ENCODE measurements at places on chromosomes 7 and 10.

DNA sequence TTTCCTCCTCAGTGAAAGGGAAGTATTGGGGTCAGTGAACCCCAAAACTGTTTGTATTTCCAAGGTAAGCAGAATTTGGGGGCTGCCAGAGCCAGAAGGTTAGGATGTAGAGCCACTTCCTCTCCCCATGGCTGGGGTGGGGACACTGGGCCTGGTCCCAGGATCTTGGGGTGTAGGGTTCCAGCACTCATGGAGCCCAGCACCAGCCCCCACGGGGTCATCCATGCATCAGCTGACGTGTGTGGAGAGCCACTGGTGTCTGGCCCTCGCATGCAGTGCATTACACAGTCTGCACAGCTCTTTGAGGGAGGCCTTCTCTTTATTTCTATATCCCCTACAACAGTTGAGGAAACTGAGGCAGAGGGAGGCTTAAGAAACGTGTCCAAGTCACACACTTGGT lies 91.4 kb downstream of the ZMIZ1 start:
- no peak for DNase-seq

GRCh38 chr7:142866361-142867096 lies 11.7 kb downstream of the EPHB6 start:
- DNase-seq, result no peak

DNA sequence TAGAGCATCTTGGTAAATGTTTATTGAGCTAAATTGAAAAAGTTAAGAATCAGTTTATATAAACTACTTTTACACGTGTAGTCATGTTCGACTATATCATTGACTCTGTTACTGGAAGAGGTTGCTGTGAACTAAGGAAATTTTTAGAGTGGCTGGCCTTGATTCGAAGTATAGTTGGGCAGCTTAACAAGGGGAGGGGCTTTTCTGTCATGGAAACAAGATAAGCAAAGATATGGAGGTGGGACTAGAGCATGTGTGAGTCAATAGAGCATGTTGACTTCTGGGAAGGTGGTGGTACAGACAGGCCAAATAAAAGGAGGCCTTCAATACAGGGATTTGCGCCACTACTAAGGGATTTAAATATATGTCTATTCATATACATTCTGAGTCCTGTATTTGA lies 7.6 kb downstream of the ATP5F1C start:
- no peak for DNase-seq

DNA sequence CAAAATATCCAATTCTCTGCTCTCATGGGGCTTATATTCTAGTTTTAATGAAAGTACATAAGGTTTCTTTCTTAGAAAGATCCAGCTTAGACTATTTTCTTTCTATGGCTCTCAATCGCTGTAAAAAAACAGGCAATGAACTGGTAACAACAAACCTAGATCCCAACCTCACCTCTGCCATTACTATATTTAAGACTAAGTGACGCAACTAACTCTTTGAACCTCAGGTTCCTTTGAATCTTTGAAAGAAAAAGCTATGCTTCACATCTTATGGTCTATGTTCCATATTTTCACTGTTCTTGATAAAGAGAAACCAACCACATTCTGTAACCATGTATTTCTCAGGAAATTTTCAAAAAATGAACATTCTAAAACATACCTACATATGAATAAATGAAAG lies 88.5 kb downstream of the ELAPOR2 start:
- DNase-seq, result no peak

DNA sequence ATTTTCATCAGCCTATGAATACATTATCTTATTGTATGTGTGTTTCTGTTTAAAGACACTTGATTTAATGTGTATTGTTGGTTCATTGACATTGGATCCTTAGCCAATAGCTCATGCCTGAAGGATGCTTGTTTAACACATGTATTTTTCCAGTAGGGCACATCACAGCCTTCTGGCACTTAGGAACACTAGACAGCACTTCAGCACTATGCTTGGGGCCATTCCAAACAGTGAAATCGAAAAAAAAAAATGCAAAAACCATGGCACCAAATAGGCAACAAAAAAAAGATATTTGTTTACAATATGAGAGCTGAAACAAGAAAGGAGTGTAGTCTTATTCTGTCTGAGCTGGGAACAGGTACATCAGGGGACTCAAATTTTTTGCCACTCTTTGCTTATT lies 262.8 kb downstream of the SLC25A13 start:
- DNase-seq, result no peak

DNA sequence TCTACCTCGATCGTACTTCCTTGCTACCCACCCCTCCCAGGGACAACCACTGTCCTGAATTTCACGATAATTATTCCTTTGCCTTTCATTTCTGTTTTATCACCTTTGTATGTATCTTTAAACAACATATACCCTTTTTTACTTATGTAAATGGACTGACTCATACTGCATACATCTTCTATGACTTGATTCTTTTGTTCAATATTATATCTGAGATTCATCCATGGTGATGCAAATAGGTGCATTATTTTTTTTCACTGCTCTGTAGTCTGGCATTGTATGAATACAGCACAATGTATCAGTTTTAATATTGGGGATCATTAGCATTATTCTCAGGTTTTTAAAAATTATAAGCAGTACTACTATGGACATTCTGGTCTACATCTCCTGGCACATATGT lies 69.4 kb downstream of the ABCC2 start:
- DNase-seq, result no peak

All from stimulated activated CD4-positive, alpha-beta T cell treated with anti-CD3 and anti-CD28 coated beads, Interleukin-1b, Interleukin-23, amount 100 ng/mL, for 1 hour (primary cell).